Stimulated activated CD4-positive, alpha-beta T cell treated with anti-CD3 and anti-CD28 coated beads, Interleukin-12 subunit alpha, Interleukin-12 subunit beta, amount 100 ng/mL, for 4 hours (primary cell): ENCODE measurements at places on chromosomes 5 and 9.

- DNase-seq: no peak
Observed at GRCh38 chr9:13467157-13467556, 187.7 kb upstream of the MPDZ start.

DNA sequence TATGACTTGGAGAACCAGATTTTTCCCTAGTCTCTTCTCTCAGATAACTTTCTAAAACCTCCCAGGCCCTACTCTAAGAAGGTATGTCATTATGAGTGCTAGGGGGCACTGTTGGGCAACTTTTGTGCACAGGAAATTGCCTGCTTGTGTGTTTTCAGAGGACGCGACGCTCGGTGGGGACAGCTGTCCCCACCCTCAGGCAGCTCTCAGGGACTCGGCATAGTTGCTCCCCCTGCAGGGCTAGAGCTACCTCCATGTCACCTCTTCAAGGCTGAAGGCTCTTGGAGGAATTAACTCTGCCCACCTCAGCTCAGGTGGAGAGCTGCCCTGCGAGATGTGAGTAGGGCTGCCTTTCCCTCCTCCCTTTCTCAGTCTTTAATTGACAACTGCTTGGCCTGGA, 10.2 kb upstream of the TIFAB start:
- peak; percentile 24 for DNase-seq

DNA sequence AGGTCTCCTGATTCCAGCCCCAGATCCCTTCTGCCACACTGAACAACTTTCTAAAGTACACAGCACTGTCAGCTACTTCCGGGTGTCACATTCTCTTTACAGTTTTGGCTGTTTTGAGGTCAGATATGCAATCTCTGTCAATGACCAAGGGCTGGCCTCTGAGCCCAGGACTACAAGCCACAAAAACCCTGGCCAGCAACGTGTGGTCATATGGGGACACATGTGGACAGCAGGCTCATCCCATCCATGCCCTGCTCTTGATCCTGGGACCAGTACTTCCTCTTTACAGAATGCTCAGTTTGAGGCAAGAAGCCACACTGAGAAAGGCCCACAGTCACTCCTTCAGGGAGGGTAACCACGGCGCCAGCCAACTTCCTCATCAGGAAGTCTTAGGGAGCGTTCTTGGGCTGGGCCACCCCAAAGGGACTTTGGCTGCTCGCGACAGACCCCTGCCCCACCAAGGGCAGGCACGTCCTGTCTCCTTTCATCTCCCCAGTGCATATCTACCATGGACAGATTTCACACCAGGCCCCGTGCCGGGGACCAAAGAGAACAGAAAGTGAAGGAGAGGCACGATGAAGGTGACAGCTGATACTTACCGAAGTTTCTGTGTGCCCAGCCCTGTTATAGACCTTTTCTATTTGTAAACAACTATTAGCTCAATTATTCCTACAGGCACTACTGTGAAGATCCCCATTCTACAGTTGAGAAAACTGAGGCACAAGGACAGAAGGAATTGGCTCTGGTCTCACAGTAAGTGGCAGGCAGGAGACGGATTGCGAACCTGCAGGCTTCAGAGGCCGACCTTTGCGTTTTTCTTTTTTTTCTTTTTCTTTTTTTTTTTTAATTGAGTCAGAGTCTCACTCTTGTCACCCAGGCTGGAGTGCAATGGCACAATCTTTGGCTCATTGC, 37.3 kb downstream of the STK10 start:
- no peak for DNase-seq

DNA sequence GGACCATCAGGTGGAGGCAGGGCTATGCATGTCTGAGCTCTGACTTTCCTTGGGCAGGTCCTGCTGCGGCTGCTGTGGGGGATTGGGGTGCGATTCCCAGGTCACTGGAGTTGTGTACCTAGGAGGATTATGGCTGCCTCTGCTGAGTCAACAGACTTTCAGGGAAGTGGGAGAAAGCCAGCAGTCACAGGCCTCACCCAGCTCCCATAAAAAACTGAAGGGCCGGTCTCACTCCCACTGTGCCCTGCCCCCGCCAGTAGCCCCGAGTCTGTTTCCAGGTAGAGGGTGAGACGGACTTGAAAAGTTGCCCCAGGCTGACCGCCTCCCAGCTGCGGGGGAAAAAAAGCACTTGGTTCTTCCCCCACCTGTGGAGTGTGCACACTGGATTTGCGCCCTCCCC, 76.7 kb downstream of the FAM170A start:
- DNase-seq: no peak

GRCh38 chr5:156328161-156328560, 1.2 kb downstream of the SGCD start:
- no peak for DNase-seq
